ENCODE measurements at places on chromosomes 16 and 17.

- no peak for DNase-seq
Measured at GRCh38 chr17:71392715-71393567, 727.9 kb upstream of the SOX9 start.

- DNase-seq = no peak
Measured at GRCh38 chr17:70181376-70181775, 12.0 kb downstream of the KCNJ2 start.

DNA sequence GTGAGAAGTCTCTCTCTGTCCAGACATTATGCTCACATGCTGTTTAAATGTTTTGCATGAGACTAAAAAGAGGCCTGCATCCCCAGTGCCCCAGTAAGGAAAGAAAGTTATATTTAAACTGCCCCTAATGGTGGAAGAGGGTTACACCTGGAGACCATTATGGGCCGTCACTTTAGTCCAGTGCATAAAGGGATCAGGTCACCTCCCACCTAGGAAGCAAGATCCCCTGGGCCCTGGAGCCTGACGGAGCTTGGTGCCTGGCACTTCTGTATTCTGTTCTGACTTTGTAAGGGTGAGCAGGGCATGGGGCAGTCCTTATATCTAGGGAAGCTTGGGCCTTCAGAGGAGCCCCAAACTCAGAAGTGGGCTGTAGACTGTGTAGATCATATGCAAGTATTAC, 67.9 kb downstream of the CPPED1 start:
- no peak for DNase-seq

DNA sequence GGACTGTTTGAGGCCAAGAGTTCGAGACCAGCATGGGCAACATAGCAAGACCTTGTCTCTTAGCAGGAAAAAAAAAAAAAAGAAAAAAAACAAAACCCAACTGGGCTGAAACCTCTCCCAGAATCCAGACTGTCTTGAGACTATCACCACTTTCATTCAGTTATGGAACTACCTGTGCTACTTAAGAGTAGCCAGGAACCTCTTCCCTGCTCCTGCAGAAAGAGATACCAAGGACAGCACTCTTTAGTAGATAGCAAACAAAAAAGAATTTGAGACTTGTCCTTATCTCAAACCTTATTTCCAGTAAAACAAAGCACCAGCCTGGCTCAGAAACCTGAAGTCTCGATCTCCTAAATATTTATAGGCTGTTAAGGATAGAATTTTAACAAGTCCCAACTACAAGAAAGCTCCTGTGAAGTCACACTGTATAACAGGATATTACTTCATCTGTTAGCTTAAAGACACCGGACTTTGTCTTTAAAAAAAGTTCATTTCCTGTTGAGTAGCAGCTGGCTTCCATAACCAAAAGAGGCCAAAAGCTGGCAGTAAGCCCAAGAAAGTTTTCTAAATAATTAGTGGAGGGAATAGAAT, 5.1 kb downstream of the CDR2 start:
- no peak for DNase-seq

DNA sequence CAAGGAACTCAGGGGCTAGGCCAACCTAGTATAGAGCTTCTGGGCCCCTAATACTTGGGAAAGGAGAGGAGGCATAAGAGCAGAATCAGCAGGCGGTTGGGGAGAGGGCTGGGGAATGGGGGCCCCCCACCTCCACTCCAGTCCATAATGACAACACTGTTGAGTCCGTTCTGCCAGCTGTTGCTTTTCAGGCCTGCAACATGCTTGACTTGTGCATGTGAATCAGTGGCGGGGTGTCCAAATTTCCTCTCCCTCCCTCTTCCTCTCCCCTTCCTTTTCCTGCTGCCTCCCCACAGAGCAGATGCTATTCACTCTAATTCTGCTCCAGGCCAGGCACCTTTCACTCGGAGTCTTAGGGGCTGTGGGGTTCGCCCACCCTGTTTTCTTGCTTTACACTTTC, 31.7 kb downstream of the SGSM2 start:
- no peak for DNase-seq

DNA sequence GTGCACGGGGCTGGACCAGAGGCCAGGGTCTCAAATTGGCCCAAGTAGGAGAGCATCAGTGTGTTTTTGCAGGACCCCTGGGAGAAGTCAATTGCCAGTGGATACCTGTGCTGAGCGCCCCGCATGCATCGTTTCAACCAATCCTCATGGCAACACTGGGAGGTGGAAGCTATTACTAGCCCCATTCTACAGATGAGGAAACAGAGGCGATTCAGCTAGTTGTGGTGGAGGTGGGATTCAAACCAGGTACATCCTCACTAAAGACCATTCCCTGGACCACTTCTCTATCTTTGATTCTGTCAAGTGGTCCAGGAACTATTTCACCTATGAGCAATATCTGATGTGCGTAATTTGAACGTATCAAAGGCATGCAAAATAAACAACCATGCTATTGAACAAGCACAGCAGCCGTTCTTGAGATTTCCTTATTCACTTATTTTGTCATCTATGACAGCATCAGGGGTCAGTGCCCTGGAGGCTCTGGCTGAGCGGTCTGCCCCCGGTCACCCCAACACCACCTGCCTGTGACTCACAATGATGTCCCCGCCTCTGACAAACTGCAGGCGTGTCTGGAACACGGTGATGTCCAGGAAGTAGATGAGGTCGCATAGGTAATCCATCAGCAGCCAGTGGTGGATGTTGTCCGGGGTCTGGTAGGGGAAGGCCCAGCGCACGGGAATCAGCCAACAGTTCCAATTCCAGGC, 54.0 kb downstream of the CNGB1 start:
- DNase-seq = no peak

DNA sequence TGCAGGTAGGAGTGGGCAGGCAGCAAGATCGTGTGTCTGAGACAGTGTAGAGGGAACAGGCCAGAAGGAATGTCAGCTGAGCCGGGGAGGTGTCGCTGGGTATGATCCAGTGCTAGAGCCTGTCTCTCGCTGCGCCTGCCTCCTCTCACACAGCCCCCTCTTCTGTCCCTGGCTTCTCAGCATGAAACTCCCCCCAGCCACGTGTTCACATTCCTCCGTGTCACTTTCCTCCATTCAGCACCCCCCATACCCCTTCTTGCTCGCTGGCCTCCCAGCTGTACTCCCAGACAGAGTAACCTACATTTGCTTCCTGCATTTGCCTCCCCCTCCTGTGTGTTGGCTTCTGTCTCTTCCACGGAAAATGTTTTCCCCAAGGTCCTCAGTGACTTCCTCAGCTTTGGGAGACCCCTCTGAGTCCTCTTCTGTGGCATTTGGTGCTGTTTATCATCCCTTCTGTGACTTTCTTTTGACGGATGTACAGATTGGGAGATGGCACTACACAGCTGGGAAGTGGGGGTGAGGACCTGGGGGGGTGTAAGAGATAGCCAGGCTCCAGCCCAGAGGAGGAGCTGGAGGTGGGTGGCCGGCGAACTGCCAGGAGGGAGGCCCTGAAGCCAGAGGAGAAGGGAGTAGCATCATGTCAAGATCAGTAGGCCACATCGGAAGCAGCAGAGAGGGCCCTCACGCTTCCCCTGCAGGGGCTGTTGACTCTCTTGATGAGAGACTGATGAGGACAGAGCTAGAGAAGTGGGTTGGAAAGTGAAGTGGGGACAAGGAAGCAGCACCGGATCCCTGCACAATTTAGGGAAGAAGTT, 19.2 kb downstream of the SGF29 start:
- no peak for DNase-seq

GRCh38 chr16:12172343-12172742, 195.8 kb downstream of the SNX29 start:
- DNase-seq = no peak

DNA sequence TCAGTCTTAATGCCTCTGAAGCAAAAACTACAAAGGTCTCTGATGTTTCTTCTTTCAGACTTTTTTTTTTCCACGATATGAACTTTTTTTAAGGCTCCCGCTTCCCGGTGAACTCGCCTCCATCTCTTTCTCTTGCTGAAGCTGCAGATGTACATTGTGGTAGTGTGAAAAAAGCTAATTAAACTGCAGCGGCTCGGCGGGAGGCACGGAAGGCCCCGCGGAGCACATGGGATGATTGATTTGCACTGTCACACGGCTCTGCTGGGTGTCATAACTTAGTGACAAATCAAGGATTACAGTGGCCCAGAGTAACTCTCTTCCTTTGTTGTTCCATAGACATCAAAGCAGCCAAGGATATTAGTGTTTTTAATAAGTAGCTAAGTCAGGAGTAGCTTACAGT, 196.3 kb downstream of the AXIN2 start:
- DNase-seq = no peak

- no peak for DNase-seq
Measured at GRCh38 chr17:16199093-16199492, 16.2 kb downstream of the NCOR1 start.

DNA sequence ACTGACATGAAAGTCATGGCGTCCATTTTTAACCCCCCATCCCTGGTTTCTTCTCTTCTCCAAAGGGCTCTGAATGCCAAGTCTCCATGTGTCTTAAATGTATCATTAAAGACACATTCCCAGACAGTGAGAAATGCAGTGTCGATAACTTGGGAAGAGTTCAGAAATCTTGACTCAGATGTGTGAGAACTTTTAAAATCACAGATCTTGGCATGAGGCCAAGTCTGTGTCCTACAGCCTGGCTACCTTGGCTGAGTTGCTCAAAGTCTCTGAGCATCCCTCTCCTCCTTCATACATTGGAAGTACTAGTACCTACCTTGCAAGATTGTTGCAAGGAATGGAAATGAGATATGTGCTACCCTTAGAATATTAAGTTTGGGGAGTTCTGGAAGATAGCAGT, 1046.5 kb upstream of the RBFOX1 start:
- no peak for DNase-seq

- DNase-seq = no peak
Measured at GRCh38 chr17:6494239-6494941, 50.1 kb downstream of the PIMREG start.

DNA sequence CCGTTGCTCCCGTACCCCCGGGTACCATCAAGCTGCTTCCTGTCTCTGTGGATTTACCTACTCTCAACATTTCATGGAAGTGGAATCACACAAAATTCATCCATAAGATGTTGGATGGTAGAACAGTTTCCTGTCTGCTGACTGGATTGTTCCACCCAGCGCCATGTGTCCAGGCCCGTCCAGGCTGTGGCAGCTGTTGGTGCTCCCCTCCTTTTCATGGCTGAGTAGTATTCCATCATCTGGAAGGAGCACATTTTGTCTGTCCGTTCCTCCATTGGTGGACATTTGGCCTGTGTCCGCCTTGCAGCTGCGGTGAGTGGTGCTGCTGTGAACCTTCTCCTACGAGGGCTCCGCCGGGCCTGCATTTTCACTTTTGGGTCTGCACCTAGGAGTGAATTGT, 18.4 kb downstream of the TSC2 start:
- no peak for DNase-seq

DNA sequence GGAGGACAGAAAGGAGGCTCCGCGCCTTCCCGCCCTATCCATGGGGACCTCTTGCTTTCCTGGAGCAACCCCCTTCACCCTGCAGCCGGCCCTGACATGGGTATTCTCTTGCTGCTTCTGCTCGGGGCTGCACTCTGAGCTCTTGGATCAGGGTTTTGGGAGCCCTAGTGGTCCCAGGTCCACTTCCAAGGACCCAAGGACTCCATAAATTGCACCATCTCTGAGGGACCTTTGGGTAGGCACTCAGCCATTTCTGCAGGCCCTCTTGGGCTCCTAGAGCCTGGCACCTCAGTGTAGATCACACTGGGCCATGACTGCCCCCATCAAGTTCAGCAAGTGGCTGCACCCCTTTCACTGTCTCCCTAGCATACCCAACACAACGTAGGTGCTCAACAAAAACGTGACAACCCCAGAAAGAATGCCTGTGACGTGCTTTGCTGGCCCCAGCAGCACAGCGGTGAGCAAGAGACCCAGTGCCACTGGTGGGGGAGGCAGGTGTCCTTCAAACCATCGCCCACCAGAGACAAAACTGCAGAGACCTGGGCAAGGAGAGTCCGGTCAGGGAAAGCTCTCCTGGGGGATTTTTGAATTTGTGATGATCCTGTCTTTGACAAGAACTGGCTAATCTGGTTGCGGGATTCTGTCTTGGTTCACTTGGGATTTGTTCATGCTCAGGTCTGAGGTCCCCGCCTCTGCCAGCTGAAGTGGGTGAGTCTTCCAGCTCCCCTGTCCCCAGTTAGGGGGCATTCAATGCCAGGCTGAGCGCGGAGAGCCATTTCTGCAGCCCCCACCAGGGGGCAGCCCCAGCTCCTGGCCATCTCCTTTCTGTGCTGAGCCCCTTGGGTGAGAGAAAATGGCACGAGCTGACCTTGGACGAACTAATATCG, 2.5 kb upstream of the RAB11FIP4 start:
- no peak for DNase-seq

DNA sequence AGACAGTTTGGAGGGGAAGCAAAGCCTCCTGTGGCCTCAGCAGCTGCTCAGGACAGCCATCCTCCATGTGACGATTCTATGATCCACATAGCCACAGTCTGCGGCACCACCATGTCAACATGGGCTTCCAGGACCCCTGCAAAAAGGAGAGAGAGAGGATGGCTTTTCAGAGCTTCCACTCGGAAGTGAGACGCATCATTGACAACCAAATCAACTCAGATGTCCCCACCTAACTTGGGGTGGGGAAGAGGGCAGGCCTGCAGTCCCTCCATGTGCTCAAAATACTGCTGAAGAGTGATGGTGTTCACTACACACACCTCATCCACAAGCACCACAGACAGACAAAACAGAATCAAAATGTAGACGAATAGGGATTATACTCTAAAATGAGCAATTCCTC, 5.9 kb upstream of the METTL16 start:
- DNase-seq = no peak

DNA sequence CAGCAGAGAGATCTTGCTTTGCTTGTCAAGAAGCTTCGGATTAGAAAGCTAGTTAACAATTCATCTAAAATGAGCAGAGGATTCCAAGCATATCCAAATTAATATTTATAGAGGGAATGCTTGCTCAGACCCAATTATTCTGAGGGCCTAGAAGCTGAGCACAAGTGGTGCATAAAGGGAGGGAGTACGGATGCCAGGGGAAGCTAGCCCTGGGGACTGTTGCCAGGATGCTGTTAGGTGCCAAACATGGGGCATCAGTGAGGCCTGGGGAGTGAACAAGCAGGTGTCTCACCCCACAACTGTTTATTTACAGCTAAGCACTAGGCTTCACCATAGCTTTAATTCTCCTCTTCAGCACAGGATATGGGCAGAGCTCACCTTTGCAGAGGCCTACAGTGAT, 684.1 kb upstream of the C16orf82 start:
- no peak for DNase-seq

- DNase-seq = no peak
Measured at GRCh38 chr16:65413861-65414260, 292.0 kb upstream of the CDH11 start.

DNA sequence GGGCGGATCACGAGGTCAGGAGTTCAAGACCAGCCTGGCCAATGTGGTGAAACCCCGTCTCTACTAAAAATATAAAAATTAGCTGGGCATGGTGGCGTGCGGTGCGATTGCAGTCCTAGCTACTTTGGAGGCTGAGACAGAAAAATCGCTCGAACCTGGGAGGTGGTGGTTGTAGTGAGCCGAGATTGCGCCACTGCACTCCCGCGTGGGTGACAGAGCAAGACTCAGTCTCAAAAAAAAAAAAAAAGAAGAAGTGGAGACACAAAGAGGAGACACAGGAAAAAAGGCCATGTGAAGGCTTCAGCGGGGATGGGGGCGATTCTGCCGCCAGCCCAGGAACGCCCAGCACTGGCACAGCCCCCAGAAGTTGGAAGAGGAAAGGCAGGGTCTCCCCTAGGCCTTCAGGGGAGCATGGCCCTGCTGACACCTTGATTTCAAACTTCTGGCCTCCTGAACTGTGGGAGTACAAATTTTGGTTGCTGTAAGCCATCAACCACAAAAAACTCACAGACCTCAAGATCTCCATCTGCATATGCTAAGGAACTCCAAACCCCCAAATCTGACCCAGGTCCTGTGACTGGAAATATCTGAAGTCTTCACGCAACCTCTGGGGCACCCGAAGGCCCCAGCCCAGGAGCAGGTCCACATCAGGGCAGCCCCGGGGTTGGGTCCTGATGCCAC, 7.0 kb downstream of the SGSH start:
- no peak for DNase-seq
